Stimulated activated CD4-positive, alpha-beta T cell treated with anti-CD3 and anti-CD28 coated beads, Interleukin-12 subunit alpha, Interleukin-12 subunit beta, amount 100 ng/mL, for 48 hours (primary cell): ENCODE measurements at places on chromosomes 5 and 9.

DNA sequence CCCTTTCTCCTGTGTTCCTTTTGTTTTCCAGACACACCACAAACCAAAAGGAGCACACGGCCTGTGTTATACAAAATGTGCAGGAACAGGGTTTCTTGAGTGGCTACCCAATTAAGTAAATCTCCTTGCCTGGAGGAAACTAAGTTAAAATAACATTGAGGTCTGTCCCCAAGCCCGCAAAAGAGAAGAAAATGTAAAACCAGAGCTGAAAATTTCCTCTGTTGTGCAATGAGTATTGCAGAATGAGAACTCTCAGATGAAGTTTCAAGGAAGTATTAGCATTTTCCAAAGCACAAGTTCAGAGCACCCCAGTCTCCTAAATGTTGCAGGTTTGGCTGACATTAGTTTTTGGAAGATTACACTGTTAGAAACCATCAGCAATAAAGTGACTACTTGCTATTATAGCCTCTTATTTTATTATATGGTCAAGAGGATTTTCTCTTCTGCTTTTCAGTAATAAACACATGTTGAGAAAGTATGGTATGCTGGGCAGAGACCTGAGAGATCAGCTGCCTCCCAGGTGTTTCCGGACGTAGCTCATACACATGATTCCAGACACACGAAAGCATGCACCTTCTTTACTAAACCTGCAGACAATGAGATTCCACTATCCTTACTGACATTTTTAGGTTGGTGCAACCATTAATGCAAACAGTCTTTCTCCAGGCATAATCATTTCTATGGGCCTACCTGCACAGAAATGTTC, 161.3 kb downstream of the SNCAIP start:
- no peak for DNase-seq

GRCh38 chr5:172504701-172505402, 50.5 kb upstream of the SH3PXD2B start:
- no peak for DNase-seq

GRCh38 chr5:177430140-177430951, 3.9 kb downstream of the GRK6 start:
- no peak for DNase-seq

DNA sequence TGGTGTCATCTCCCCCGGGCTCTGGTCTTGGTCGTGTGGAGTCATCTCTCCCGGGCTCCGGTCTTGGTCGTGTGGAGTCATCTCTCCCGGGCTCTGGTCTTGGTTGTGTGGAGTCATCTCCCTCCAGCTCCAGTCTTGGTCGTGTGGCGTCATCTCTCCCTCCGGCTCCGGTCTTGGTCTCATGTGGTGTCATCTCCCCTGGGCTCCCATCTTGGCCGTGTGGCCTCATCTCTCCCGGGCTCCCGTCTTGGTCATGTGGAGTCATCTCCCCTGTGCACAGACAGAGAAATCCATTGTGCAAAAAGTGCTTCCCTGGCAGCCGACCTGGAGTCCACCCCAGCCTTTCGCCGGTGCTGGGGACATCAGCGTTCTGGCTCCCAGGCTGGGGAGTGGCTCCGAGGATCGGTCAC, 91.1 kb upstream of the CACNA1B start:
- DNase-seq: no peak

DNA sequence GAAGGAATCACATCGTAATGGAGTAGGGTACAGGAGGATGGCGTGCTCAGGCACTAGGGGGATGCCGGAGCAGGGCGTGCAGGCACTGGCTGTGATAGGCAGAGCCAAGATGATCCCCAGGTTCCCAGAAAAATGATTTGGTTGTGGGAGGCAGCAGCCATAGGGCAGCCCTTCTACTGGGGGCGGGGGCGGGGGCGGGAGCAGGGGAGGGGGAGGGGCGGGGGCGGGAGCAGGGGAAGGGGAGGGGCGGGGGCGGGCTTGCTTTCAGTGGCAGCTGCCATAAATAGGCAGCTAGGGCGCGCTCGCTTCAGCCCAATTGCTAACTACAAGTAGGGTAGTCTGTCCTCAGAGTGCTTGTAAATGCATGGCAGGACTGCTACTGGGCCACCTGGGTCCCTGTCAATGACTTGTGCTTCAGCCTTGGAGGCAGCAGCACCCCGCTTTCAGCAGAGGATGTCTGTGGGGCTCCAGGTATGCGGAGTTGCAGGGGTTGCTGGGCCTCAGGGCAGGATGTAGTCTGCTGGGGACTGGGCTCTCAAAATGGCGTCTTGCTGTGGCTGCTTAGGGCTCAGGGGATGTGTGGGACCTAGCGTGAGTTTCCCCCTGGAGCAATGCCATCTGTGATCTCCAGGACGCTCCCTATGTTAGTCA, 354.3 kb downstream of the RAB3C start:
- no peak for DNase-seq
